ENCODE measurements at places on chromosomes 2 and 18.

GRCh38 chr2:217466805-217467204, 536.0 kb downstream of the TNS1 start:
- DNase-seq, result no peak

DNA sequence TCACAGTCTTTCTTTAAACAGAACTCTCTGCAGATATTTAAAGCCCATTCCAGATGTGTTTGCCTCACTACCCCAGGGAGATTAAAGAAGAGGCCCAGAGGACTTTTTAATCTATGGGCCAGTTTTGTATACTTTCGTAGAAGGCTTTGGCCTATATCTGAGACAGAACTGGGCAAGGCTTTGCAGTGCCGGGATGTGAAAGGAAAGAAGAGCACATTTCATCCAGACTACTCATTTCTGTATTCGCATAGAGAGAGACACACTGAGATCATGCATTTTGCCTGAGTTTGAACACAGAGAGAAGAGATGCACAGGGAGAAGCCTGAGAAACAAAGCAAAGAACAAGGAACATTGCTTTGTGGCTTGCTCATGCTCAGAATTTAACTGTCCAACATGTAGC, 54.9 kb upstream of the SLC5A7 start:
- DNase-seq, result no peak

DNA sequence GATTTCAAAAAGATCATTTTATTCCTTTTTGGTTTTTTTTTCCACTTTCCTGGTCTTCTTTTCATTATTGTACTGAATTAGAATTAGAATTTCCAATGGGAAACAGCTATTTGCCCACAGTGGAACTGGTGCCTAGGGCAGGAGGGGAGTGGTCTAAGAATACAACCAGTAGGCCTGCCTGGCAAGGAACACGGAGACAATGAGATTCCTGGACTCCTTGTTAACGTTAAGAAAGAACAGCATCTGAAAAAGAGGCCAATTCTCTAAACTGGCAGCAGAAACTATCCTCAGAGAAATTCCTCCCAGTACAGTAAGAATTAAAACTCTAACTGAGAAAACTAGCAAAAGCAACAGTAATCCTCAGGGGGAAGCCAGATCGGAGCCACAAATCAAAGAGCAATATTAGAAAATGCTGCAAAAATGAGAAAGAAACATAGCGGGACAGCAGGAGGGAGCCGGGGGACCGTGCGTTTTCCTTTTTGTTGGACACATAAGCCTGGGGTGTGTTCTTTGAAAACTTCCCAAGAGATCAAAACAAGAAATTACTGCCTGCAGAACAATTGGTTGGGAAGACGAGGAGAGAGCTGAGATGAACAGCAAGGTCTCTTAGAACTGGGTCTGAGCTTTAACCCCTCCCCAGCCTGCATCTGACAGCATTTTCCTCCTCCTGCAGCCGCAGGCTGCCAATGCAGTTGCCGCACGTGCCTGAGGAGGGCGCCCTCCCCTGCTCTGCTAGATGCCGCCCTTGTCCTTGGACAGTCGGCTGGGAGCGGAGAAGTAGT, 776.0 kb downstream of the TSN start:
- DNase-seq, result no peak

- no peak for DNase-seq
These were observed 22.5 kb upstream of the SCYGR5 start for GRCh38 chr2:227643990-227644551.

- no peak for DNase-seq
These were observed 316 bp downstream of the WDR12 start for GRCh38 chr2:202911203-202911511.

DNA sequence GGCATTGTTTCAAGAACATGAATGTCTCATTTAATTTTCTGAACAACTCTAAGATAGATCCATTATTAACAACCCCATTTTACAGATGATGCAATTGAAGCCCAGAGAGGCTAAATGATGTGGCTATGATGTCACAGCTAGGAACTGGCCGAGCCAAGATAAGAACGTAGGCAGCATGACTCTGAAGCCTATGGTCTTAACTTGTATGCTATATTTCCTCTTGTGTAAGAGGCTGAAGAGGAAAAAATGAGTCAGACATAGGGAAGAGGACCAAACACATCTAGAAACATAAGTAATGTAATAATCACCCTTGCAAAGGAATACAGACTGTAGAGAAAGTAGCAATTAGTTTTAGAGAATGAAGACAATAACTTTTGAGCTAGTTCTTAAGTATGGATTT, 416.8 kb downstream of the FIGN start:
- DNase-seq, result no peak

DNA sequence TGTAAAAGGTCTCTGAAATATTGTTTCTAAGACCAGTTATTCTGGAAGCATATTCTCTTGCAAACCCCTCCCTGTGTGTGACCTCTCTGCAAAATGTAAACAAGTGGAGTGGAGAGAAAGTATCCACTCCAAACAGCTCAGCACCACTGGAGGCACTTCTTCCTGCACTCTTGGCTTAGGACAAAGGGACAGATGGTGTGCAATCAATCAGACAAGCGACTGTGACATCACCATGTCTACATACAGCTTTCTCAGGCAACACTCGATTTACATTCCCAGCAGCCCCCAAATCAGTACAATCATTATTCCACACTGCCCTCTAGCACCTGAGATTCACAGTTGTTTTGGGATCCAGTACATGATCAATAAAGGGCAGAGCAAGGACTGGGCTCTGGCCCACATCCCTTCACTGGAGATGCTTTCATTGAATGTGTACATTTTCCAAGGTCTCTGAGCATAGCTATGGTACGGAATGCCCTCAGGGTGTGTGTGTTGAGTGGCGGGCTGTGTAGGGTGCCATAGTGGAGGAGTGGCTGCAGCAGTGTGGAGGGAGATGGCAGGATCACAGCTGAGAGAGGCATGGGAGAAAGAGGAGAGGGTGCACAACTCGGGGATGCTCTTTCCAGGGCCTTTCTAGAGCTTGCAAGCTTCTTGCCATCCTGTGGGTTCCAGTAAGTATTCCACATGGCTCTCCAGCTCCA, 311.8 kb upstream of the ST6GAL2 start:
- no peak for DNase-seq

DNA sequence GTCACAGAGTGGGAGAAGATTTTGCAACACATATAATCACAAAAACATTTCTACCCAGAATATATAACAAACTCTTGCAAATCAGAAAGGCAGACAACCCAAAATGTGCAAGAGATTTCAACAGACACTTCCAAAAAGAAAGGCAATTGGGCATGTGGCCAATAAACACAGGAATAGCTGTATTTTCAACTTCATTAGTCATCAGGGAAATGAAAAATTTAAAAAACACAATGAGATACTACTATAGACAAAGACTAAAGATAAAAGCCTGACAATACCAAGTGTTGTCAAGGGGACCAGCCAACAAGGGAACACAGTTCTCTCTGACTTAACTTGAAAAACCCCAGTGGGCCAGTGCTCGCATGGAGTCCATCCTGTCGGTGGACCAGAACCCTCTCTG, 40.5 kb downstream of the MTHFD2 start:
- no peak for DNase-seq

DNA sequence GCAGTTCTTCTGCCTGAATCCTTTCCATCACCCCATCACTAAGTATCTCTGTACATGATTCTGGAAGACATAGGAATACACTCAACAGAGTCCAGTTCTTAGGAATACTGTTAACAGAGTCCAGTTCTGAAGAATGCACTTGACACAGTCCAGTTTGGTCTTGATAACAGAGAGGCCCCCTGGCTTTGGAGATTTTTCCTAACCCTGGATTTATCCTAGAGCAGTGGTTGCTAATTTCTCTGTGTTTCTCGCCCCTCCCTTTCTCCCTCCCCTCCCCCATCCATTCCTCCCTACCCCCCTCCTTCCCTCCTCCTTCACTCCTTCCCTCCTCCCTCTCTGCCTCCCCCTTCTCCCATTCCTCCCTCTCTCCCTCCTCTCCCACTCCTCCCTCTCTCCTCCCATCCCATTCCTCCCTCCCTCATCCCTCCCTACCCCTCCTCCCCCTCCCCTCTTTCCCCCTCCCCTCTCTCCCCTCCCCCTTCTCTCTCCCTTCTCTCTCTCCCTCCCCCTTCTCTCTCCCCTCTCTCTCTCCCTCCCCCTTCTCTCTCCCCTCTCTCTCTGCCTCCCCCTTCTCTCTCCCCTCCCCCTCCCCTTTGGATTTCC, 105.4 kb downstream of the RTN4 start:
- DNase-seq, result no peak

DNA sequence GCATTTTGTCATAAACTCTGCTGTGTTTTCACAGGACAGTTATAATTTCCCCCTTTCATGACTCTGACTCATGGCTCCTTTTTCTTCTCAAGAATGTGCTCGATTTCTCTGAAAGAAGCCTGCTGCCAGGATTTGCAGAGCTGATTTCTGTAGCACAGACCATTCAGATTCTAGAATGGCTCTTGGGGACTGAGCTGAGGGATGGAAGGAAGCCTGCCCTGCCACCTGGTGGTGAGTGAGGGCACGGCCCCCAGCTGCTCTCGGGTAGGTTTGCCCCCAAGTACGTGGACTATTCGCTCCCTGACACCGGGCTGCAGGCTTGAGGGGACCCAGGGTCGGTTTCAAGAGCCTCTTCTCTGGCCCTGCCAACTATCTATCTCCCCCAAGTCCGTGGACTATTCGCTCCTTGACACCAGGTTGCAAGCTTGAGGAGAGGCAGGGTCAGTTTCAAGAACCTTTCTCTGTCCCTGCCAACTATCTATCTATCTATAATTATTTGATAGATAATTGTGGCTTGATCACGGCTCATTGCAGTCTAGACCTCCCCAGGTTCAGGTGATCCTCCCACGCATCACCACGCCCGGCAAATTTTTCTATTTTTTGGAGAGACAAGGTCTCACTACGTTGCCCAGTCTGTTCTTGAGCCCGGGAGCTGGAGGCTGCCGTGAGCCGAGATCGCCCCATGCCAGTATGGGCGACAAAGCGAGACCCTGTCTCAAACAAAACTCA, 1.4 kb upstream of the SMYD5 start:
- DNase-seq, result peak; percentile 82
